Left kidney (tissue), 8 donors: ENCODE measurements at places on chromosomes 11 and 22.

DNA sequence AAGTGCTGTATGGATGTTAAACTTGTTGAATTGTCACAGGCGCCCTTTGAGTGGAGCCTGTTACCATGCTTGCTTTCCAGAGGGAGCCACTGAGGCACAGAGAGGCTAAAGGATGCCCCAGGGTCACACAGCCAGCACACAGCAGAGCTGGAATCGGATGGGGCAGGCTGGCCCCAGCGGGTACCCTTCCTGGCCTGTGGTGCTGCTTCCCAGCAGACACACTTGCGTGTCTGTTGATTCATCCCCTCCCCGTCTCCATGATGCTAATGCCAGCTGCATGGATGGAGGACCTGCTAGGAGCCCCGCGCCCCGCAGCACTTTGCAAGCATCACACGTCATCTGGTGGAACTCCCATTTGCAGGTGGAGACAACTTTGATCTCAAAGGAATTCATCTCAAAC, 52.4 kb upstream of the SHISAL1 start:
- DNase-seq: no peak

GRCh38 chr11:78586452-78587046, 11.9 kb upstream of the NARS2 start:
- DNase-seq: no peak

- no peak for DNase-seq
These were observed 206.3 kb downstream of the CWF19L2 start for GRCh38 chr11:107251298-107251697.

DNA sequence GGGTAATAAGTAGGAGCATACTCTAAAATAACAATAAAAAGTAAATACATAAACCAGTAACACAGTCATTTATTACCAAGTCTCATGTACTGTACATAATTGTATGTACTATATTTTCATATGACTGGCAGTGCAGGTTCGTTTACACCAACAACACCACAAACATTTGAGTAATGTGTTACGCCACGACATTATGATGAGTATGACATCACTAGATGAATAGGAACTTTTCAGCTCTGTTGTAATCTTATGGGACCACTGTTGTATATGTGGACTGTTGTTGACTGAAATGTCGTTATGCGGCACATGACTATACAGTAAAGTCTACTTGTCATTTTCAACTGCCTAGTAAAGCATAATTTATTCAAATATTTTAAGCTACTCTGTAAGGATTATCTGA, 18.6 kb downstream of the KIF18A start:
- DNase-seq: no peak

GRCh38 chr11:131591051-131591461, 220.6 kb downstream of the NTM start:
- DNase-seq: no peak

DNA sequence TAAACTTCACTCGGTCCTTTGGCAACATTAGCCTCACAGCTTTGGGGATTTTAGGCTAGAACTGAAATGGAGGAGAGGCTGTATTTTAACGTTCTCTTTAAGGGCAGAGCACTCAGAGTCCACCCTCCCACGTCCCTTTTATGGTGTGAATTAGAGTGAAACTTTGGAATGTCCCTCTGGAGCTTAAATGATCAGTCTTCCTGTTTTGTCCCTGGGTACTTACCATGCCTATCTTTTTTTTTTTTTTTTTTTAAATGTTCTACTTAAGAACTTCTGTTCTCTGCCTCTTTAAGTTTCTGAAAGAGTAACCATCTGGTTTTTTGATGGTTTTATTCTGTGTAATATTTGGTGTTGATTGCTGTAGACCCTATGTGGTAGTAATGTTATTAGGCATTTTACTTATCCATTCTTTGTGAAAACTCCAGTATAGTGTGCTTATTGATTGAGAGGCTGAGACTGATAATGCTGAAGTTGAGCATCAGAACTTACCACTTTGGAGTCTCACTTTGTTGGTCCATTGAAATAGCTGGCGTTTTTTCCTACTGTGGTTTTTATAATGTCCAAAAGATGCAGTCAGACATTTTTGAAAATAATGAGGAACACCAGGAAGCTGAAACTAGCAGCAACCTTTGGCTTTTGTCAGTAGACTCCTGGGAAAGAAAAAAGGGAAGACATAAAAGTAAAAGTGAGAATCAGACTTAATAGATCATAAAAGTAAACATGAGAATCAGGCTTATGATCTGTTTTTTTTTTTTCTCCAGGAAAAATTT, 11.6 kb downstream of the UVRAG start:
- peak; percentile 47 for DNase-seq

GRCh38 chr22:42967933-42968332, 47.0 kb downstream of the PACSIN2 start:
- DNase-seq: no peak

- no peak for DNase-seq
These were observed 52.3 kb downstream of the SHISAL1 start for GRCh38 chr22:44260216-44261035.

DNA sequence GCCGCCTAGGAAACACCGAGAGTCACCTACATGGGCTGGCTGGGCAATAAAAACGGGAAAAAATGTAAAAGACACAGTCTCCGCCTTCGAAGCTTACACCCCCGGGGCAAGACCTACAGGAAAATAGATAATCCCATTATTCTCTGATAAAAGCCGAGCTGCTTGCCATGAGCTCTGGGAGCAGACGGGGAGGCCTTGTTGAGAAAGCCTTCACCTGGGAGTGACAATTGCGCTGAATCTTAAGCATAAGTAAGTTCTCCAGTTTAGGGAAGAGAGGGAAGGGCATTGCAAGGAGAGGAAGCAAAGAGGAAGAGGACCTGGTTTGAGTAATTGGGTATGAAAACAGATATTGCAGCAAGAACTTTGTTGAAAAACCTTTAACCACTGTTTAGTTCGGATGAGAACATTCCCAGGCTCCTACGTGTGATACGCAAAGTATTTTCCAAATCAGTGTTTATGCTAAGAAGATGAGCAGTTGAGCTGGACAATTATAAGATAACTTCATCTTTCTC, 813 bp upstream of the BTBD10 start:
- DNase-seq: no peak

GRCh38 chr22:40855071-40855978, 1.1 kb downstream of the ST13 start:
- no peak for DNase-seq

DNA sequence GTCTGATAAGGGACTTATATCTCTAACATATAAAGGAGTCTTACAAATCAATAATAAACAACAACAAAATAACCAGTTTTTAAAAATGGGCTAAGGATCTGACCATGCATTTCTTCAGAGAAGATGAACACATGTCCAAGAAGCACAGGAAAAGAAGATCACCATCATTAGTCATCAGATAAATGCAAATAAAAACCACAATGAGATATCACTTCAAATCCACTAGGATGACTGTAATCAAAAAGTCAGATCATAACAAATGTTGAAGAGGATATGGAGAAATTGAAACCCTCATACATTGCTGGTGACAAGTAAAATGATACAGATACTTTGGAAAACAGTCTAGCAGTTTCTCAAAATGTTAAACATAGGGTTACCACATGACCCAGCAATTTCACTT, 61.2 kb upstream of the MYOD1 start:
- DNase-seq: no peak

- no peak for DNase-seq
These were observed 5.1 kb downstream of the EFEMP2 start for GRCh38 chr11:65867284-65868071.

DNA sequence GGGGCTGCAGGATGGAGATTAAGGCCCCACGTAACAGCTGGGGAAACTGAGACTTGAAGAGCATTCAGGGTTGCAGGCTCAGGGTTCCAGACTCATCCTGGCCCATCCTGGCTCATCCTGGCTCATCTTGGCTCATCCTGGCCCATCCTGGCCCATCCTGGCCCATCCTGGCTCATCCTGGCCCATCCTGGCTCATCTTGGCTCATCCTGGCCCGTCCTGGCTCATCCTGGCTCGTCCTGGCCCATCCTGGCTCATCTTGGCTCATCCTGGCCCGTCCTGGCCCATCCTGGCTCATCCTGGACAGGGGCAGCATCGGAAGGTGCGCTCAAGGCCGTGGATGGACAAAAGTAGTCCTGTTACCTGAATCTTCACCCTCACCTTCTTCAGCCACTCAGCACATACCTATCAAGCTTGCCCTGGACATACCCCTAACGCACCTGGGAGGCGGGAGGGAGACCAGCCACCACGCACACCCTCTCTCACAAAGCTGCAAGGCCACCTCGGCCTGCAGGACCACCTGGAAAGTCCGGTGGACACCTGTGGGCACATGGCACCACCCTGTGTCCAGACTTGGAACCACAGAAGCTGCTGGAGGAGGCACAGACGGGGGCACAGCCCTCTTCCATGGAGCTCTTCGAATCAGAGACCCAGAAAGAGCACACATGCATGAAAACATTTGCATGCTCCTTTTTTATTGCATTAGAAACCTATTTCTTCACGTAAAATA, 20.3 kb upstream of the NLRP6 start:
- DNase-seq: no peak

DNA sequence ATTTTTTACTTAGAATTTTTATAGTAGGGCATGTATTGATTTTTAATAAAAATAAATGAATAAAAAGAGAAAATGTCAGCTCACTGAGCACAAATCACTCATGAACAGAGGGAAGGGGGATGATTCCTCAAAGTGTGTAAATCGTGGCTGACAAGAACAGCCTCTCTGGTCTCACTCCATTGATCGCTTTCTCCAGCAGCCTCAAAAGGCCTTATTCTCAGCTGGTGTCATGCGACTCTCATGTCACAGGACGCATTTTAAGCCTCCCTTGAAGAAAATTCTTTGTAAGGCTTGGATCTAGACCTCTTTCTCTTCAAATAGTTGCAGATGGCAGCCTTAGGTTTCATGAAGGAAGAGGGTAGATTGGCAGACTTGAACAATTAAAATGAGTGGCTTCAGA, 33.9 kb upstream of the SLC5A12 start:
- DNase-seq: no peak

GRCh38 chr11:15248749-15249148, 134.0 kb downstream of the INSC start:
- DNase-seq: no peak

GRCh38 chr11:7904917-7905316, 26.2 kb downstream of the OR10A6 start:
- DNase-seq: no peak

- peak; percentile 75 for DNase-seq
These were observed 130.6 kb upstream of the MTNR1B start for GRCh38 chr11:92838759-92839310.

DNA sequence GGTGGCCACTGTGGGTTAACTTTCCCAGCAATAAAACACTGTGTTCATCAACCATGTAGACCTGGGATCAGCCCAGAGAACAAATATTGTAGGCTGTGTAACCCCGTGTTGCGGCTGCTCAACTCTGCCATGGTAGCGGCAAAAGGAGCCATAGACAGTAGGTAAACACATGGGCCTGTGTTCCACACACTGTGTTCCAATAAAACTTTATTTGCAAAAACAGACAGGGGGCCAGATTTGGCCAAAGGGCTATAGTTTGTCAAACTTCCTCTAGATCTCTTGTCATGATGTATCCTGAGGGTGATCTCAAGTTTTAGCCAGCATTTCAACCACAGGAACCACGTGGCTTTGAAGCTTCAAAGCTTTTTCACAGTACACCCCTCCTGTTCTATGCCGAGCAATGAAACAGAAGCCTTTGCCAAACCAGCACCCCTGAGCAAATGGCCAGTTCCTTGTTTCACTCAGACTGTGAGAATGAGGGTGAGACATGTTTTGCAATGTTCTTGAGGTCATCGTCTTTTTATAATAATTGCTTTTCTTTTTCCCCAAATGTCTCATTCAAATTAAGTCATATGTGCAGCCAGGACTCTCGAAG, 49.9 kb upstream of the FADD start:
- DNase-seq: no peak

DNA sequence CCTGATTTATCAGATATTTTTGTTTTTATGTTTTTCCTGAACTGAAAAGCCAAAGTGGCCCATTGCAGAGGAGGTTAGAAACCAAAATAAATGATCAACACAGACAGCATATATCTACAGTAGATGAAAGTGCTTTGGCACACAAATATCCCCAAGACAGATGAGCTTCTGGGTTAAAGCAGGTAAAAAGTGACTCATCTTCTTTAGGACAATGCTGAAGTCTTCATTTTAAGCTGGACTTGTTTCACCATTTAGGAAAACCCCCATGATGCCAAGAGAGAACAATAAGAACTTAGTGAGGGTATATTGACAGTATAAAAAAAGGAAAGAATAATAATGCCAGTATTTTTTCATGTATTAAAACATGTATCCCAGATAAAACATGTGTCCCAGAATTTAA, 100.8 kb upstream of the OR9G4 start:
- DNase-seq: no peak

DNA sequence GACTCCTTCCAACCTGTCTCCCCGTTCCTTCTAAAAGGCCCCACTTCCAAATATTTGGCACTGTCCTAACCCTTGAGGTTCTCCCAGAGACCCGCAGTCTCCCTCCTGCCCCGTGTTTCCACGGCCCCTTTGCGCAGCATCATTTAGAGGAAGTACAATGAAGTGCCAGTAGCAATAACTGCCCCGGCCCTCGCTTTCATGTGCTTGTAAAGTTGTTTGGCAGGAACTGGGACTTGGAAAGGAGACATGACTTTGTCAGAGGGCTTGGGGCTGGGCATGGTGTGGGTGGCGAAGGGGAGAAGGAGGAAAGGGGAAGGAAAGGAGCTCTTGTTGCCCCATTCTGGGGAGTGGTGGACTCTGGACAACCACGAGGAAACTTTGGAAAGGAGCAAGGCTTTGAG, 2.6 kb downstream of the CD44 start:
- no peak for DNase-seq

DNA sequence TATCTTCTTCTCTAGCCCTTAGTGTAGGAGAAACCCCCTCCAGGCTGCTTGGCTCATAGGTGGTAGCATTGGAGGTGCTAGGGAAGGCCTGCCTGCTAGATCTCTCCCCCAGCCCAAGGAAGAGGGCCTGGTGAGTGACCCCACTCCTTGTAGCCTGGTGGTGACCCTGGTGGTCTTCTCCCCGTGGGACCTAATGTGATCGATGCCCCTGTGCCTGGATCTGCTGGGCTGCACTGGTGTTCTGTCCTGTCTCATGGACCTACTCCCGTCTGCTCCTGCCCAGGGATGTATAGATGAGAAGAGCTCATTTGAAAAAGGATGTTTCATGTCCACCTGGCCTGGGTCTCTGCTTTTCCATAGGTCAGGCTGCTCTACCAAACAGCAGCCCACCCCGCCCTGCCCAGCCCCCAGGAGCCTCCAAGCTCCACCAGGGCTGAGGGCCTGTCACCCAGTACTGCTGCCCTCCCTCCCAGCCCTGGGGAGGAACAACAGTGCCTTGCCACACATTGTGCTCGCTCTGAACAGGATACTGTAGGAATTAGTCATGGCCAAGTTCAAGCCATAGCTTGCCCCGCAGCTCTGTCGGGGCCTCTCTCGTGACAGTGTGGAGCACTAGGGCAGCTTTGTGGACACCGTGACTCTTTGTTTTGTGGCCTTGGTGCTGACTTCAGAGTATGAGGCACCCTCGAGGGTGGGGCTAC, 19.7 kb downstream of the SLC37A2 start:
- DNase-seq: no peak
